ENCODE measurements at places on chromosomes 2 and 18. TPM values are rescaled to one million over a fixed set of nuclear protein-coding genes. Genes with fewer than 3 reads are reported as not detected.

The ANKRD36 gene
- total RNA-seq: 58.0 TPM

GRCh38 chr2:191176305-191176704 lies 25.5 kb upstream of the STAT4 start:
- peaks cover 6% of the 10 kb centered on the region for H3K4me1 ChIP-seq
- no peaks in the 10 kb centered on the region for H3K36me3 ChIP-seq
- no peak overlapping the region for H3K4me3 ChIP-seq
- no peak overlapping the region for H3K27ac ChIP-seq
- H3K27me3 ChIP-seq: no peaks in the 10 kb centered on the region

The SKOR2 gene
- total RNA-seq: not detected

- DNase-seq: no peak
- no peaks in the 10 kb centered on the region for H3K36me3 ChIP-seq
- no peaks in the 10 kb centered on the region for H3K4me1 ChIP-seq
- H3K4me3 ChIP-seq: no peak overlapping the region
Measured at GRCh38 chr18:27728659-27729058, 448.3 kb downstream of the CDH2 start.

The ZNF236 gene
- total RNA-seq: 30.8 TPM

The NETO1 gene
- total RNA-seq: 0.66 TPM

DNA sequence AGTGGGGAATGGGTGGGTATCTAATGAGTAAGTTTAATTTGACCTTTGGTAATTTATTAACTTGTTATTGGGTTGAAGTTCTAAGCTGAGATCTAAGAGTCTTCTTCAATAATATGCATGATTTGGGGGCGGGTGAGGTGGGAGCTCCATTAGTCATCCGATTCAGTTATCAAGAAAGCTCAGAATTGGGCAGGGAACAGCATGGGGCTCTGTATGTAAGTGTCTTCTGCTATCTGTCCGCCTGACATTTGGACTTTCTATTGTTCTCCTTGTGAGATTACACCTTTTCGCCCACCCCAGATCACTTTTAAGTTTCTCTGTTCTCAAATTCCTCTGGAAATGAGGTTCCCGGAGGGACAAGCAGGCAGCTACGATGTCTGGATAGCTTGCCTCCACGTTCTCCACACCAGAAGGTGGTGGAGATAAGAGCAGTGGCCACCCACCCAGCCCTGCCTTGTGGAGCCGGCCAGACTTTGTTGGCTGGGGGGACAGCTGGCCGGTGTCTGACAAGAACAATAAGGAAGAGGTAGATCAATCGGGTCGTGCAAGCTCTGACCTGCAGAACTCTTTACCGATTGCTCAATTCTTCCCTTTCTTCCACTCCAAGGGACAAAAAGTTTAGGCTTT lies 75.5 kb upstream of the GATA6 start:
- no peak overlapping the region for H3K27ac ChIP-seq
- H3K27me3 ChIP-seq: no peaks in the 10 kb centered on the region
- no peak for DNase-seq

The PLCL1 gene
- 8.0 TPM for total RNA-seq

- H3K27me3 ChIP-seq: no peaks in the 10 kb centered on the region
- H3K27ac ChIP-seq: no peak overlapping the region
- DNase-seq: no peak
- no peak overlapping the region for H3K4me3 ChIP-seq
- H3K4me1 ChIP-seq: no peaks in the 10 kb centered on the region
Measured at GRCh38 chr18:49059028-49059834, 108.5 kb upstream of the SMAD7 start.

The L3MBTL4 gene
- total RNA-seq: 6.3 TPM

Measured in tibial nerve (tissue), 4 donors.